ENCODE measurements at places on chromosomes 2 and 18.

- DNase-seq, result no peak
These were observed 1176.9 kb downstream of the SUCLG1 start for GRCh38 chr2:83282043-83282795.

DNA sequence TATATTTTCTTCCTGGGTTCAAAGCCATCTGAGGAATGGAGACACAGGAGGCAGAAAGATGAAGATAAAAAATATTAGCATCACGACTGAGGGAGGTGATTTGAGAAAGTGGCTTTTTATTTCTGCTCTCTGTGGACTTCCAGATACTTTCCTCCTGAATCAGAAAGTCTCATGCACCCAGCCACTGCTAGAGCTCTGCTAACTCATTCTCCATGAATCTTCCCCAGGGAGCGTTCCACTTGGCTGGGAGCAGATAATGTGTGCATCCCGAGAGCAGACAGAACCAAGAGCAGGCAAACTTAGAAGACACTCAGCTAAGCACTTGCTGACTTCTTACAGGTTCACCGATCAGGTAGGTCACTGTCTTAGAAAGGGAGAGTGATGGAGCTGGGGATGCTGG lies 264.1 kb upstream of the THUMPD2 start:
- DNase-seq, result peak; percentile 73

- peak; percentile 95 for DNase-seq
These were observed 260.8 kb downstream of the RDH14 start for GRCh38 chr2:18299423-18300212.

DNA sequence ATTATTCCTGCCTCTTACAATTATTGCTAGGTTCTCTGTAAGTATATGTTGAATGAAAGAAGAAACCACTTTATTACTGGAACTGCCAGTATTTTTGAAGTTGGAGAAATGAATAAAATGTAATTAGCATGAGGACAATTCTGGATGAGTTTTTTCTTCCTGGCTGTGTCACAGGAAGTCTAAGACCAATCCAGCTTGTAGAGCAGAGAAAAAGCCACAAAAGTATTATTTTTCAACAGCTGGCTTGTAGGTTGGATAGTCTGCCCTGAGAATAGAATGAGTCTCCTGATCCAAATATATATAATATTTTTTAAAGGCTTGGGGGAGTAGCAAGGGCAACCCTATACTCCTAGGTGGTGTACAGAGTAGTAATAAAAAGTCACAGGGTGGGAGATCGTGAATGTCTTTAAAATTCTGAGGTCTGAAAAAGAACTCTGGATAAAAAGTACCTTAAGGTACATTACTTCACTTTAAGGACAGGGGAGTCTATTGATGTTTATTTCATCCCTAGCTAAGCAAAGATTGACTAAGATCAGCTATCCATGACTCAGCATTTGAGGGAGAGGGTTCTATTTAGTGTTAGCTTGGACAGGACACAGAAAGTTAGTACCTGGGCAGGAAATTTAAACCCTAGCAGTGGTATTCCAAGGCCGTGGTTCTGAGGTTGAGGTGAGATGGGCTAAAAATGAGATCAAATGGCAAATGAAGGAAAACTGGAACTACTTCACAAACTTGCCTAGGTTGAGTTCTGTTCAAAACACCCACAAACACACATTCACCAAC lies 31.7 kb downstream of the SLC40A1 start:
- DNase-seq, result no peak

DNA sequence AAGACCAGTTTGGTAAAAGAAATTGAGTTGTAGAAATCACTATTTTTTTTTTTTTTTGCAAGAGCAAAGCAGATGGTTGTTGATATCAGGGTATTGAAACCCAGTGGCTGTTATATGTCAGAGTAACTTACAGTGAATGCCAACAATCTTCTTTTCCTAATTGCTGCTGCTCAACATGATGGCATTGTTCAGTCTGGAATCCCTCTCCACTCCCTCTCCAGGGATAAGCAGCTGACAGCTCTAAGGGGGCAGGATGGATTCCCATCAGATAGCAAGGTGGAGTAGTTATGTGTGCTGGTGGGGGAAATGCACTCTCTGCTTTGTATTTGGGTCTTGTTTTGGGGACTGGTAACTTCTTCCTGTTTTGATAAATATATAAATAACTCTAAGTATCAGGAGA lies 200.0 kb downstream of the PIK3C3 start:
- DNase-seq, result no peak

DNA sequence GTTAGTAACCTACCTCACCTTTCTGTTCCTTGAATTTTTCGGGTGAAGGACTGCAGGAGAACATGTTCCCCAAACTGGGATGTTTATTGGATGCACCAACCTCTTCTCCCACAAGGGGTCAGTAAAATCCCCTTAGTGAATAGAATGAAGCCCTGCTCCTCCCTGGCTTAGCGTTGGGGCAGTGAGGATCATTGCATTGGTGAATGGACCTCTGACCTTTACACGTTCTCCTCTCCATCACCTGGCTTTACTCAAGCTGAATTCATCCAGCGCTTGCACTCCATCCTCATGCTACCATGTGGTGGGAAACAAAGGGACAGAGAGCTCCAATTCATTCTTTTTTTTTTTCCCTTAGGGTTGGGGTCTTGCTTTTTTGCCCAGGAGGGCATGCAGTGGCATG lies 157.2 kb downstream of the MIB1 start:
- peak; percentile 58 for DNase-seq

- DNase-seq, result peak; percentile 72
These were observed 12.4 kb downstream of the DYM start for GRCh38 chr18:49447810-49448745.

- DNase-seq, result no peak
These were observed 180.8 kb downstream of the WDR7 start for GRCh38 chr18:56831988-56832387.

DNA sequence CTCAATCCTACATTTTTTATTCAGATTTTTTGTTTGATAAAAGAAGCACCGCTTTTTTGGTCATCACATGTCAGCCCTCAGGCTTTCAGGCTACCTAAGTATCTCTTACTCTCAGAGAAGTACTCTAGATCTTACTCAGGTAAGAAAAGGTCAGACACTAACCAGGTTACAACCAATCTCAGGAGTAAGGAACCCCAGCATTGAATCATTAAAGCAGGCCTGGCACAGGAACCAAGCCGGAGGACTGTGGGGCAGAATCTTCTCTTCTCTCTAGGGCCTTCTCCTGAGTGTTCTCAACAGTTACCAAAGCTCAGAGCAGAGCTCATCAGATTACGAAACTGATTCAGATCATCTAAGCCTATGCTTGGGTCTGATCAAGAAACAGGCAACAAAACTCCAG lies 28.2 kb downstream of the RBMS1 start:
- DNase-seq, result no peak

- peak; percentile 19 for DNase-seq
These were observed 153.8 kb downstream of the MAP2 start for GRCh38 chr2:209577376-209578357.

- no peak for DNase-seq
These were observed 4.7 kb downstream of the HS6ST1 start for GRCh38 chr2:128313931-128314347.

DNA sequence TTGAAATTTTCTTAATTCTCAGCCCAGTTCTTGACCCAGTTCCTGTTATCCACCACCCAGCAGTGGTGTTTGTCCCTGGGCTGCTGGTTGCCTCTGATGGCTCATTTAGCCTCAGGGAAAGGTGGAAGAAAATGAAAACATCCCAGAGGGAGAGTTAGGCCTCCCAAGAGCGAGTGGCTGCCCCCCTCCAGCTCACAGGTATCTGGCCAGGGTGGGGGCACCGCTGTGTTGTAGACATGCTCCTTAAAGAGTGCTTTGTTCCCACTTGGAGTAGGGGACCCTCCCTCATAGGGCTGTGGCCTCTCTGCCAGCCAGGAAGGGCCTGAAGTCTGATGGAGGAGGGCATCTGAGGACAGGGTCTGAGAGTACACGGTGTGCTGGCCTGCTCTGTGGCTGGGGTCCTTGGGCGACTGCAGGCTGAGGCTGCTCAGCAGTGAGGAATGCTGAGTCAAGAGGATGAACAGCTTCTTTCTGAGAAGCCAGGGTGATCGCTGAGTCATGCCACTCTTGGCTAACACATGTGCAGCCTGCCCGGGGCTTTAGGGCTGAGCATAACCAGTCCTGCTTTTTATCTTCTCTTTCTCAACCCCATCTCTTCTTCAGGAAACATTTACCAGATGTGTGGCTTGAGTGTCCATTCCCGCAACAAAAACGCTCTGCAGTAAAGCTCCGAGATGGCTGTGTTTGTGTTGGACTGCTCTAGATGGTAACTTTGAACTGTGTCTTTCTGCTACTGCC lies 72.3 kb downstream of the IL1R2 start:
- peak; percentile 97 for DNase-seq

GRCh38 chr18:22838639-22839277 lies 94.4 kb upstream of the RBBP8 start:
- DNase-seq, result no peak

- no peak for DNase-seq
These were observed 244.8 kb upstream of the SLC14A2 start for GRCh38 chr18:45370255-45371010.

GRCh38 chr2:216312441-216312840 lies 59.8 kb downstream of the MARCHF4 start:
- DNase-seq, result peak; percentile 28

GRCh38 chr18:56570978-56571377 lies 67.4 kb downstream of the TXNL1 start:
- DNase-seq, result no peak

DNA sequence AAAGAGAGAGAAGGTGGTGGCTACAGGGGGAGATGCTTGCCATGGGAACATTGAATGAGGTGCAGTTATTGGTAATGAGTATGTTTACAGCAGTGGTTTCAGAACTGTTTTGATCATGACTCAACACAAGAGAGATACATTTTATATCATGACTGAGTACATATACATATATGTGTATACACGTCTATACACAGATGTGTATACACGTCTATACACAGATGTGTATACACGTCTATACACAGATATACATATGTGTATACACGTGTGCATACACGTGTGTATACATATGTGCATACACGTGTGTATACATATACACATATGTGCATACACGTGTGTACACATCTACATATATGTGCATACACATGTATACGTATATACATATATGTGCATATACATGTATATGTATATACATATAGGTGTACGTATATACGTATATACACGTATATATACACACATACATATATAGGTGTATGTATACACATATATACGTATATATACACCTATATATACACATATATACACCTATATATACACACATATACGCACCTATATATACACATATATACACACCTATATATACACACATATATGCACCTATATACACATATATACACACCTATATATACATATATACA lies 518.5 kb downstream of the TSN start:
- no peak for DNase-seq

DNA sequence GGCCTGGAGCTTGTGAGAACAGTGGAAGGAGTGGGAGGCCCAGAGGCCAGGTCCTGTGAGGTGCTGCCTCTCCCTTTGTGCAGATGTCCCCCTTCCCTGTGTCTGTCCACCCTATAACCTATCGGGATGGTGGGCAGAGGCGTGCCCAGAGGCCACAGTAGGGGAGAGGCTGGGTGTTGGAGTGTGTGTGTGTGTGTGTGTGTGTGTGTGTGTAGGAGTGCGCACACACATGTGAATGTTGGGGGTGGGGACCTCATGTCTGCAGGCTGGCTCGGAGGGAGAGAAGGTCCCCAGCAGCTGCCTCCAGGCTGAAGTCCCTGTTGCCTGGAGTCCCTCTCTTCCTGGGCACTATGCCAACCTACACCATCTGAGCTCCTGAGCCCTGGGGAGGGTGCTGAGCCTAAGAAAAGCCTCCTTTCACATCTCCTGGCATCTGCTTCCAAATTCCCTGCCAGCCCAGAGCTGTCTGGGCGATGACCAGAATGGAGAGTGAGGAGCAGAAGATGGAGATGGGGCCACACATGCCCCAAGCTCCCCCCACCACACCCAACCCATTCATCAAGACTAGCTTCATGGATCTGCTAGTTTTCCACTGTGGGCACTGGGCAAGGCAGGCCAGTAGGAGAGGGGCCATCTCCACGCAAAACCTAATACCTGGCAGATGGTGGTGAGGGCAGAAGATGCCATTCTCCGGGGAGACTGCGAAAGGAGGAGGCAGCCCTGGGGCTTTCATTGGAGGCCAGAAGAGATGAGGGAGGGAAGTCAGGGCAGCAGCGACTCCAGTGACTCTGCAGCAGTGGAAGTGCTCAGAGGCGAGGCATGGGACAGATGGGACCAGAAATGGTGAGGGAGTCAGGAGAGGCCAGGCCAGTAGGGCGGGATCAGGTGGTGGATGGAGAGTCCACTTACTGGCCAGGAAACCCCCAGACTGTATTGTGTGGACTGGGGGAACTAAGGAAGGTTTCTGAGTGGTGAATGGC lies 20.3 kb downstream of the KCNK3 start:
- DNase-seq, result no peak

DNA sequence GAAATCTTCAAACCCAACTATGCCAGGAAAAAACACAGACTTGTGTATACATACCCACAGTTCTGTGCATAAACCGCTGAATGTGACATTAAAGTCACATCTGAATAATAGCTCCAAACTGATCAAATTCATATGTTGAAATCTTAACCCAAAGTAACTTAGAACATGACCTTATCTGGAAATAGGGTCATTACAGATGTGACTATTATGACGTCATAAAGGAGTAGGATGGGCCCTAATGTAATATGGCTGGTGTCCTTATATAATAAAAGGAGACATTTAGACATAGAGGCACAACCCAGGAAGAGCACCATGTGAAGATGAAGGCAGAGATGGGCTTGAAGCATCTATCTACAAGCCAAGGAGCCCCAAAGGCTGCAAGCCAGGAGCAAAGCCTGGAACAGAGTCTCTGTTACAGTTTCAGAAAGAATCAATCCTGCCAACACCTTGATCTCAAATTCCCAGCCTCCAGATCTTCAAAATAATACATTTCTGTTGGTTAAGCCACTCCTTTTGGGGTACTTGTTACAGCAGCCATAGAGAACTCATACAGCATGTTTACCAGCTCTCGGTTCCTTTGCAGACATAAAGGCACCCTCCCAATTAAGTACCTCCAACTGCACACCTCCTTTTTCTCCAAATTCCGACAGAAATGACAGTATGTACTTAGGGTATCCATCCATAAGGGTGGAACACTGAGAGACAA lies 27.6 kb downstream of the SOX11 start:
- DNase-seq, result no peak

DNA sequence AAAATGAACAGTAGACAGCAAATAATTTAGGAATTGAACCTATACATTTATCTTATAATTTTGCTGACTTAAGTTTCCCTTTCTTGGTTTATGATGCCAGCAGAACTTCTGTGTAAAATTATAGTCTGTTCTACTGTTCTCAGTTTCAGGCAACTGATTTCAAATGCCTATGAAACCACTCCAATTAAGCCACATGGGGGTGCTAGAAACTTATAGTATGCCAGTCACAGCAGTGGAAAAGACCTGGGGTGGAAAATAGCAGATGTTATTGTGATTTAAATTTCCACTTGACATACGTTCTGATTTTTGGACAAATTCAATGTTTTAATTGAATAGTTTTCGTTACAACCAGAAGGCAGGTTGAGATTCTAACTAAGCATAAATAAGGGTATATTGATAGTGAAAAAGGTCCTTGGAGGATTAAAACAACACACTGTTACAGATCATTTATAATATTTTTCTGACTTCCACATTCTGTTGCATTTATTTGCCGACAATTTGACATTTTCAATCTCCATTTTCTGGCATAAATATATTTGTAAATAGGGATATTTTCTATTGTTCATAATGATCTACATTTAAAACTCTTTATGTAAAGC lies 61.4 kb downstream of the CPS1 start:
- peak; percentile 44 for DNase-seq

- peak; percentile 23 for DNase-seq
These were observed 649 bp downstream of the ESCO1 start for GRCh38 chr18:21599585-21600525.

GRCh38 chr18:48007955-48008701 lies 77.7 kb upstream of the SMAD2 start:
- peak; percentile 62 for DNase-seq

- no peak for DNase-seq
These were observed 32.3 kb downstream of the SCN9A start for GRCh38 chr2:166343467-166343866.
